ENCODE measurements at places on chromosomes 3 and 15.

GRCh38 chr15:73336756-73337155 is 32.0 kb downstream of the HCN4 start:
- DNase-seq: no peak

DNA sequence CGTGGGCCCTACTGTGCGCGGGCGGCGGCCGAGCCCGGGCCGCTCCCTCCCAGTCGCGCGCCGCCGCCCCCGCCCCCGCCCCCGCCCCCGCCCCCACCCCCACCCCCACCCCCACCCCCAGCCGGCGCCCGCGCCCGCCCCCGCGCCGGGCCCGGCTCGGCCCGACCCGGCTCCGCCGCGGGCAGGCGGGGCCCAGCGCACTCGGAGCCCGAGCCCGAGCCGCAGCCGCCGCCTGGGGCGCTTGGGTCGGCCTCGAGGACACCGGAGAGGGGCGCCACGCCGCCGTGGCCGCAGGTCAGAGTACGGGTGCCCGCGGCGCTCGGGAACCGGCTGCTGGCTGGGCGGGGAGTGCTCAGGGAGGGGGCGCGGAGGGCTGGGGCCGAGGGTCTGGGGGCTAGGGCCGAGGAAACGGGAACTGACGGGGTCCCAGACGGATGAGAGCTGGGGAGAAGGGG is 1.1 kb upstream of the PPARG start:
- DNase-seq: no peak

GRCh38 chr15:92480361-92480760 is 86.7 kb downstream of the ST8SIA2 start:
- DNase-seq: no peak

DNA sequence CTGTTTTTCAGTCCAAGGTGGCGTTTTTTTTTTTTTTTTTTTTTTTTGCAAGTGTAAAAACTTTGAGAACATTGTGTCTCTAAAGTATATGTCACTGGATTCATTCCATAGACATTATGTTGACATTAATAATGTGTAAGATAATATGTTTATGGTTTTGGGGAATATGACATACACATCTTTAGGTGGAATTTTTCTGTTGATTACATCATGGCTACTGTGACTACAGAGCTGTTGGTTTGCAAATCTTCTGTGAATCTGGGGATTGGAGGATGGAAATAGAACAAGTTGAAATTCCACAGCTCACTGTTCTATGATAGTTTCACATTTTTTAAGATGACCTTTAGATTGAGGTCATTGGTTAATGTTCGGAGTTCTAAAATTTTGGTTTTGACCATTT is 24.4 kb upstream of the PLSCR2 start:
- DNase-seq: no peak

GRCh38 chr3:167750272-167750971 is 14.9 kb downstream of the SERPINI1 start:
- no peak for DNase-seq

- DNase-seq: no peak
Measured at GRCh38 chr3:11764931-11765363, 81.7 kb downstream of the TAMM41 start.

GRCh38 chr3:72259755-72260587 is 475.0 kb upstream of the PROK2 start:
- DNase-seq: no peak

DNA sequence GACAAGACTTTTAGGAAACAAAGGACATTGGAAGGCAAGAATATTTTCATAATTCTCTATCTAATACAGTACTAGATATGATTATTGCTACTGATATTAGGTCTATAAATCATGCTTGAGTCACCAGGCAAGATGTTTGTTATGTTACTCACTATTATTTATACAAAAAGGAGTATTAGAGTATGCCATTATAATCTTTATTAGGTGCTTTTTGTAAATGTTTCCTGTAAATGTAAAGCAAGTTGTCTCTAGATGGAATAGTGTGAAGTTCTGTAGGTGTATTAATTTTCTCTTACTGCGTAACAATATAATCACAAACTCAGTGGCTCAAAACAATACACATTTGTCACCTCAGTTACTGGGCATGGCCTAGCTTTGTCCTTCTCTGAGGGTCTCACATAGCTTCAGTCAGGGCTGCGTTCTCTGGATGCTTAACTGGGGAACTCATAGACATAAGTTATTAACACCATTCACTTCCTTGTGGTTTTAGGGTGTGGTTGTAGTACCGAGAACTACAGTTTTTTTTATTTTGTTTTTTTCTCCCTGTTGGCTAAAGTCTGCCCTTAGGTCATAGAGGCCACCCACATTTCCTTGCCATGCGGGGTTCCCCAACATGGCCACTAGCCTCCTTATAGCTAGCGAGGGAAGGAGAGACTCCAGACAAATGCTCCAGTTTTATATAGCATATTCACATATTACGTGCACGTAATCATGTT is 20.3 kb upstream of the MAP3K13 start:
- DNase-seq: no peak

DNA sequence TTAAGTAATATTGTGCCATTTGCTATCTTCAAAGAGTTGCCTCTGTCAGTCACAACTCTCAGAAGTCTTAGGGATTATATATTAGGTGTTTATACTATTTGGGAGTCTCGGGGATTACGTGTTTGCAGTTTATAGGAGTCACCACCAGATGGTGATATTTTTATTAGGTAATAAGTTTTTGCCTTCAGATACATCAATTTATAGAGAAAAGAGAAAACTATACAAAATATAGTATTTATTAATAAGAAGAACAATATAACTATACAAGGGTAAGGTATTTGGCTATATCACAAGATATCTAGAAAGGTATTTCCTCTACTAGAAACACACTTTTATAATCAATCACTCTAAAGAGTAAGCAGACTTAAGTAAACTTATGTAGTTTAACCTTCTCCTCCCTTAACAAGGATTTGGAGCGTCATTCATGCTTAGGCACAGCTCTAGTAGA is 10.7 kb upstream of the DHX36 start:
- DNase-seq: no peak

- no peak for DNase-seq
Measured at GRCh38 chr3:31442755-31443154, 90.0 kb upstream of the STT3B start.

GRCh38 chr15:66415360-66415759 is 28.6 kb downstream of the MAP2K1 start:
- DNase-seq: no peak

GRCh38 chr3:153621953-153622352 is 459.9 kb downstream of the RAP2B start:
- no peak for DNase-seq

GRCh38 chr15:77632534-77633133 is at the start of gene LINGO1:
TSS of gene LINGO1 (minus strand) at chr15:77632912. CDS start at chr15:77632315, 597 bp downstream.
- no peak for DNase-seq

DNA sequence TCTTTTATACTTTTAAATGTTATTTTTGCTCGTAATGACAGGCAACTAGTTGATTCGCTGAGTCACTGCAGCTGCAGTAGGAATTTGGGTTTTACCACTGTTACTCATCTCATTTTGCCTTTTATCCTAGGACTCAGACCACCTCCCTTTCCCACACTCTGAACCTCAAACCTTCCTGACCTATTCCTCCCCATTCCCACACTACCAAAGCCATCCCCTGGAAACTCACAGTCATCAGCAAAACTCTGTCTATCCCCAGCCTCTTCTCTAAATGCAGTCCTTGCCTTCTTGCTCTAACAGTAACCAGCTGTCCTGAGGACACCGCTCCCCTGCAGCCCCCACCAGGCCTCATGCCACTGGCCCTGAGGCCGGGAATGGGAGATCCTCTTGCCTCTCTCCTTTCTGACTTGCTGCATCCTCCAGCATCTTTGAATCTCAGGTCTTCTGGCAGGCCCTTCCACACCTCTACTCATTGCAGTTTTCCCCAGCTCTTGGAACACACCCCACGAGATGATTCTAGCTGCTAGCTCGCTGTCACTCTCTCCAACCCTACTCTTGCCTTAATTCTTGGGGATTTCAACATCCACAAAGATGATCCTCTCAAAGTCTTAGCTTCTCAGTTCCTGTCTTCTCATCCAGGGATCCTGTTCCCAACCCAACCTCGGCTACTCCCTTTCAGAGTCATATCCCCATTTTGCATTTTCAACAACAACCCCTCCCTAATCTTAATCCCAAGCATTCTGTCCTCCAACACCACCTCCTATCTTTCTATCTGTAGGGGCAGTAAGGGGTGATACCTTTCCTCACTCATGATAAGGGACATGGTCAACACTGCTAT is 55.9 kb upstream of the C3orf80 start:
- no peak for DNase-seq

DNA sequence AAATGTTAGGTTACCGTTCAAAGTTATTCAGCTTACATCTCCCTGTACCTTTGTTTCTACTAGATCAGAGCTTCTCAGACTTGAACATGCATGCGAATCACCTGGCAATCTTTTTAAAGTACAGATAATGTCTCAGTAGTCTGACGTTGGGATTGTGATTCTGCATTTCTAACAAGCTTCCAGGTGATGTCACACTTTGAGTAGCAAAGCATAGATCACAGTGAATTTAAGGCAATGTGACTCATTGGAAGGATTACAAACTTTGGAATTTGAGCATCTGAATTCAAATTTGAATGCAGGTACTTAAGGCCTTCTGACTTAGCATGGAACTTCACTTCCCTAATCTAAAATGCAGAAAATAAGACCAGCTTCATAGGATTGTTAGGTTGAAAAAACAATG is 10.8 kb upstream of the ZMAT3 start:
- no peak for DNase-seq

DNA sequence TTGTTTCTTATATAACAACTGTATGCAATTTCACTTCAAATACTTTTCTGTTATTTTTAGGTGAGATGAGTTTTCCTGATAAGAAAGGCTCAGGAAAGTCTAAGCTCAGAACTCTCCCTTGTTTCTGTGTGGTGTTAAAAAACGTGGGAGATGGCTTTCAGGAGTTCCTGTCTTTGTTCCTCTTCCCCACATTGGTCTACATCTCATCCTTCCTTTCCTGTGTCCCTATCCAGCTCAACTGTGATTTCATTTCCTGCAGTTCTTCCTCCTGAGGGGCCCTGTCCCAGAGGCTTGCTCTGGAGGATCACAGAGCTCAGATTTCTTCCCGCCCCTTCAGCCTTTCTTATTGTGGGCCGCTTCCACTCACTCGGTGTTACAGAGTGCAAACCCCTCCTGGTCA is 11.2 kb downstream of the SEC13 start:
- no peak for DNase-seq

- no peak for DNase-seq
Measured at GRCh38 chr15:38176155-38176554, 76.5 kb upstream of the SPRED1 start.

DNA sequence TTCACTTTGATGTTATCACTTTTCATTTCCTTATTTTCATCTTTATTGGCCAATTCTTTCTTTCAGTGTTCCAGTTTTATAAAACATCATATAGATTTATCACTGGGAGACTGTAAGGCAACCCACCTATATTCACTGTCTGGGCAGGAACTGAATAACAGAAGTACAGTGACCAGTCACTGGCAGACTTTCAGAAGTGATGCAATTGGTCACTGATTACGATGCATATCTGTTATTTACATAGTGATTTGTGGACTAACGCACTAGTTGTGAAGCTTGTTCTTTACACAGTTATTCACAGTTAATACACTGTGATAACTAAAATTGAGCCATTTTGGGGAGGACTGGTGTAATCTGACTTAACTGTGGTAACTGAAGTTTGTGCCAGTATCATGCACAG is 190.2 kb upstream of the DPH6 start:
- no peak for DNase-seq

DNA sequence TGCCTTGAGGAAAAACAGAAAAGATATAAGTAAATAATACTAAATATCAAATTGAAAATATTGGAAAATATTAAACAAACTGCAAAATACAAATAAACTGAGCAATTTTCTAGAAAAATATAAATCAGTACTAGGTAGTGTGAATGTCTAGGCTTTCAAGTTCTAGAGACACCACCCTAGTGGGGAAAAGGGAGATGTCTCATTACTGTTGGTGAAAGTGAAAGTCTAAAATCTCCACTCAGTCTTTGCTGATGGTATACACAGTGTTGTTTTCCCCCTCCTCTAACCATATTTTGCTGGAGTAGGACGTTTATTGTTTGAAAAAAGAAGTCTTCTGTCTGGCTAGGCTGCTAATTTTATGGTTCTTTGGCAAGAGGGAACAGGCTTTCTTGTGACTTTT is 1368.9 kb downstream of the OTOL1 start:
- DNase-seq: no peak

GRCh38 chr3:83662381-83662960 is 1296.3 kb upstream of the CADM2 start:
- no peak for DNase-seq

DNA sequence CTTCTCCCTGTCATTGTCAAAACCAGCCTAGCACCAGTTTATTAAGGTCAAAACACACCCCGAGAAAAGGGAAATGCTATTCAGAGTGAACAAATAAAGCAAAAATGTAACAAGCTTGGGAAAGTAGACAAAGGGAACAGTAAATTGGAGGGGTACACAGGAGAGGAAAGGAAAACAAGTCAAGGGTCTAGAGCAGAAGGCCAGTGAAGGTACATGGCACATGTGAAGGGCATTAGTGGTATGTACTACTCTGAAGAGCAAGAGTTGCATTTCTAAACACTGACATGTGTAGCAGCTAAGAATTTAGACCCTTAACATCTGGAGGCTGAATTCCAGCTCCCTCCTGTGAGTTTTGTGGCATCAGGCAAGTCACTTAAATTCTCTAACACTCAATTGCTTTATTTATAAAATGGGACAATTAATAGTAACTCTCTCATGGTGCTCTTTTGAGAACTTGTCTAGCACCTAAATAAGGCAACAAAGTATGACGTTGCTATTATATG is 244.3 kb upstream of the ADAMTS9 start:
- no peak for DNase-seq

DNA sequence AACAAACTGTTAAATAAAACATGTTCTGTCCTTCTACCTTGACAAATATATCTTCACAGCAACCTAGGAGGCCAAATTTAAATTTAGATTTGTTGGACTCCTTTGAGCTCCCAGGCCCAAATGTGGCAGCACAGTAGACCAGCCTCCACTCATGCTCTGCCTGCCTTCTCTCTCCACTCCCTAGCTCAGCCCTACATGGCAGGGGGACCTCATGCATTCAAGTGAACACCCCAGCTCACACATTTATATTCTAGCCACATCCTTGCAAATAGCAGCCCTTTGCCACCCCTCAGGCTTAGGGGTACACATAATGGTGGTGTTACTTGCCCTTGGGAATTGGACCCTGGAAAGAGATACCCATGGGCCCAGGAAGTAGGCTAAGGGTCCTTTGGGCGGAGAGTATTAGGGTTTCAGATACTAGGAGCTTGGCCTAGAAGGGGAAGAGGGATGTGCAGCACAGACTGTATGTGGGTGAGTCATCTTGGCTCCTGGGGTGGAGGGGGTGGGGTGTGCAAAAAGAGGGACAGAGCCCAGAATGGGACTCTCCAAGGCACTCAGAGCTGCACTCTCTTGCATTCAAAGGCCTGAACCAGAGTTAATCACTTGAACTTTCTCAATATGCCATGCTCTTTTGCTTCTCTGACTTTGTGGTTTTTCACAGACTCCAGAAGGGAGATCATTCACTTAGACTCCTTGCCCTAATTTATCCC is 268.4 kb upstream of the ROPN1 start:
- no peak for DNase-seq

- DNase-seq: no peak
Measured at GRCh38 chr3:197068077-197068476, 38.5 kb upstream of the MELTF start.
